ENCODE measurements at places on chromosomes 5 and 9. TPM values are rescaled to one million over a fixed set of nuclear protein-coding genes. Genes with fewer than 3 reads are reported as not detected.
A peak's percentile ranks its signal among the peaks of the same experiment; 100 is the strongest.

GRCh38 chr5:9374025-9374424 is 171.8 kb downstream of the SEMA5A start:
- no peaks in the 10 kb centered on the region for H3K4me1 ChIP-seq
- H3K27ac ChIP-seq: no peak overlapping the region
- H3K27me3 ChIP-seq: no peaks in the 10 kb centered on the region

- peaks cover 4% of the 10 kb centered on the region for H3K4me1 ChIP-seq
- H3K27ac ChIP-seq: no peak overlapping the region
- H3K27me3 ChIP-seq: no peaks in the 10 kb centered on the region
- no peaks in the 10 kb centered on the region for H3K36me3 ChIP-seq
Measured at GRCh38 chr5:50945139-50945538, 278.7 kb downstream of the PARP8 start.

- H3K27ac ChIP-seq: no peak overlapping the region
- no peaks in the 10 kb centered on the region for H3K27me3 ChIP-seq
- no peak overlapping the region for H3K4me3 ChIP-seq
Measured at GRCh38 chr9:95284162-95285080, 33.1 kb downstream of the FANCC start.

GRCh38 chr5:95861221-95861863 is 38.8 kb upstream of the GLRX start:
- H3K27ac ChIP-seq: peak overlapping the region; percentile 27
- H3K36me3 ChIP-seq: no peaks in the 10 kb centered on the region
- no peak overlapping the region for H3K4me3 ChIP-seq
- peaks cover 67% of the 10 kb centered on the region for H3K4me1 ChIP-seq

DNA sequence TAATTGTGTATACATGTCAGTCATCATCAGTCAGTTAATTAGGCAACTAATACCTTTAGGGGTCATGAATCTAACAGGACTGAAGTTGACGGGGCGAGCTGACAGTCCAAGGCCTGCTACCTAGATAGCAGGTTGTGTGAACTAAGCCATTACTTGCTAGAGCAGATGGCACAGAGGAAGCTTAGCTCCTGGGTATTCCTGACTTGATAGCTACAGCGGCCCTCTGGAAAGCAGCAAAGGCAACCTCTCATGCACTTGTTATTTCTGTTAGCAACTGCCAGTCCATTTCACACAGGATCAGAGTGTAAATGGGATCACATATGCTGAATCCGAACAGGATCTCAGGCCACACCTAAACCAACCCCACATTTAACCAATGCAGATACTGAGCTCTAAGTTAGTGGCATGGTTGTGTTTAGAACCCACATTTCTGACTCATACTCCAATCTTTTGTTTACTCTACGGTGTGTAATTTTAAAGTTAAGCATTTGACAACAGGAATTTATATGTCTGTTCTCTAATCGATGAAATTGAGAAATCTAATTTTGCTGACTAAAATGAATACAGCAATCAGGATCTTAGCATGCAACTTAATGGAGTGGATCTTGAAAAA is 521.3 kb upstream of the ZNF608 start:
- H3K27ac ChIP-seq: no peak overlapping the region
- H3K4me1 ChIP-seq: no peaks in the 10 kb centered on the region
- no peaks in the 10 kb centered on the region for H3K36me3 ChIP-seq
- H3K4me3 ChIP-seq: no peak overlapping the region
- no peaks in the 10 kb centered on the region for H3K27me3 ChIP-seq
- DNase-seq: no peak

GRCh38 chr9:124000161-124000783 is 11.3 kb upstream of the LHX2 start:
- peaks cover 71% of the 10 kb centered on the region for H3K27me3 ChIP-seq
- H3K4me3 ChIP-seq: no peak overlapping the region
- H3K27ac ChIP-seq: no peak overlapping the region

DNA sequence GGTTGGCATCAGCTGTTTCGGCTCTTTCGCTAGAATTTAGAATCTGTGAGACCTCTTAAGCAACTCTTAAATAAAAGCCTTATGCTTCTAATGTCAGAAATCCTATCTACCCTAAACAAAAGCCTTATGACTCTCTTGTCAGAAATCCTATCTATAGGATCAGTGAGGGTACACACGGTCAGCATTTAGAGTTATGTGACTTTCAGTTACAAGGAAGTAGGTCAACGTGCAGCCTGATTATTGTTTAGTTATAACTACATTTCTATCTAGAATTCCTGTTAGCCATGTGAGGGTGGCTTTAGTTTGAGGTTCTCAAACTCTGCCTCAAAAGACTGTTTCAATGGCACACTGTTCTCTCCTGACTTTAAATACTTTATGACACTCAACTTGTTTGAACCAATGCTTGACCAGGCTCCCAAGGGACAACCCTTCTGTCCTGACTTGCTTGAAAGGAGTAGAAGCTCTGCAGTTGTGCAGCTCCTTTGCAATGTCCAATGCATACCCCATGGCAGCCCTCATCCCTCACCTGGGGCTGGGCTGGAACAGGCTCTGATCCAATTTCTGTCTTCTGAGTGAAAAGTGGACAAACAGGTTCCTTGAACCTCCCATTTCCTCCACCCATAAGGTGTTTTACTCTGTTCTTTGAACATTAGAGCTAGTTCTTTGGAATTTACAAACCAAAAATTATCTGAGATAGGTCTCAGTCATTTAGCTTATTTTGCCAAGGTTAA is 251.6 kb upstream of the PIK3R1 start:
- no peaks in the 10 kb centered on the region for H3K27me3 ChIP-seq
- no peaks in the 10 kb centered on the region for H3K36me3 ChIP-seq
- no peak overlapping the region for H3K27ac ChIP-seq
- DNase-seq: peak; percentile 43
- no peak overlapping the region for H3K4me3 ChIP-seq

DNA sequence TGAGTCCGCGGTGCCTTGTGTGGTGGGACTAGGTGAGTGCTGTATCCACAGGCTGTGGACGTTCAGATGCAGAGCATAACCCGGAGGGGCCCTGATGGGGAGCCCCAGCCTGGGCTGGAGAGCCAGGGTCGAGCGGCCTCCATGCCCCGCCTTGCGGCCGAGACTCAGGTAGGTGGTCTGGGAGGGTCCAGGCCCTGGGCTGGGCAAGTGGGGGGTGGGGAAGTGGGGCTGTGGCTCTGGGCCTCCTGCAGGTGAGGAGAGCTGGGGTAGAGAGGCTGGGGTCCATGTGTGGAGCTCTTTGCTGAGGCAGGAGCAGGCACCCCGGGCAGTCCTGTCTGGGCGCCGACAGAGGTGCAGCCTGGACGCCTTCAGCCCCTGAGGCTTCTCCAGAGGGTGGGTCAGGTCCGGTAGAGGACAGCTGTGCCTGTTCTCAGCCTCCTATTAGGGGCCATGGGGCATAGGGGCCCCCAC is 241.1 kb downstream of the CACNA1B start:
- no peak overlapping the region for H3K27ac ChIP-seq
- no peaks in the 10 kb centered on the region for H3K36me3 ChIP-seq
- no peaks in the 10 kb centered on the region for H3K27me3 ChIP-seq
- DNase-seq: no peak
- H3K4me1 ChIP-seq: no peaks in the 10 kb centered on the region

- H3K27ac ChIP-seq: no peak overlapping the region
- H3K4me3 ChIP-seq: no peak overlapping the region
- no peaks in the 10 kb centered on the region for H3K36me3 ChIP-seq
- no peak for DNase-seq
- no peaks in the 10 kb centered on the region for H3K27me3 ChIP-seq
- peaks cover 21% of the 10 kb centered on the region for H3K4me1 ChIP-seq
Measured at GRCh38 chr5:159911349-159911748, 4.9 kb upstream of the ADRA1B start.

DNA sequence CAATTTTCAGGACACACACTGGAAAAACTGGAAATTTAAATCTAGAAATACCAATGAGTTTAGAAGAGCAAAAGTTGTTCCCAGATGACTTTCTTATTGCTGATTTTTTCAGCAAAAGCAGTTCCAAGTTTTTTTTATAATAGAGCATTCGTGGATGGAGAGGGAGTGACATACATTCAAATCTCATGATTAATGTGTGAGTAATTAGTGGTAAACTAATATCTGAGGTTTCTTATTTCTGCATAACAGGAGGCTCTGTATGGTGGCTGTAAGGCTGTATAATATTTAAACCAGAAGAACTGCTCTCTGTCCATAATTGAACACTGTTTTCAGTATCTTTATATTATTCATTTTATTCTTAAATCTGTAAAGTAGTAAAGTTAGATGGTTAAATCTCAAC is 25.8 kb downstream of the LYSMD3 start:
- no peak overlapping the region for H3K4me3 ChIP-seq
- no peak for DNase-seq
- no peaks in the 10 kb centered on the region for H3K4me1 ChIP-seq
- no peaks in the 10 kb centered on the region for H3K36me3 ChIP-seq
- H3K27me3 ChIP-seq: no peaks in the 10 kb centered on the region

GRCh38 chr9:108423433-108423832 is 432.4 kb downstream of the ACTL7B start:
- H3K4me3 ChIP-seq: no peak overlapping the region
- H3K27ac ChIP-seq: no peak overlapping the region
- no peak for DNase-seq
- no peaks in the 10 kb centered on the region for H3K36me3 ChIP-seq

- no peaks in the 10 kb centered on the region for H3K27me3 ChIP-seq
- no peak overlapping the region for H3K27ac ChIP-seq
- H3K36me3 ChIP-seq: no peaks in the 10 kb centered on the region
- DNase-seq: no peak
Measured at GRCh38 chr5:171891595-171891994, 106.0 kb downstream of the SMIM23 start.

DNA sequence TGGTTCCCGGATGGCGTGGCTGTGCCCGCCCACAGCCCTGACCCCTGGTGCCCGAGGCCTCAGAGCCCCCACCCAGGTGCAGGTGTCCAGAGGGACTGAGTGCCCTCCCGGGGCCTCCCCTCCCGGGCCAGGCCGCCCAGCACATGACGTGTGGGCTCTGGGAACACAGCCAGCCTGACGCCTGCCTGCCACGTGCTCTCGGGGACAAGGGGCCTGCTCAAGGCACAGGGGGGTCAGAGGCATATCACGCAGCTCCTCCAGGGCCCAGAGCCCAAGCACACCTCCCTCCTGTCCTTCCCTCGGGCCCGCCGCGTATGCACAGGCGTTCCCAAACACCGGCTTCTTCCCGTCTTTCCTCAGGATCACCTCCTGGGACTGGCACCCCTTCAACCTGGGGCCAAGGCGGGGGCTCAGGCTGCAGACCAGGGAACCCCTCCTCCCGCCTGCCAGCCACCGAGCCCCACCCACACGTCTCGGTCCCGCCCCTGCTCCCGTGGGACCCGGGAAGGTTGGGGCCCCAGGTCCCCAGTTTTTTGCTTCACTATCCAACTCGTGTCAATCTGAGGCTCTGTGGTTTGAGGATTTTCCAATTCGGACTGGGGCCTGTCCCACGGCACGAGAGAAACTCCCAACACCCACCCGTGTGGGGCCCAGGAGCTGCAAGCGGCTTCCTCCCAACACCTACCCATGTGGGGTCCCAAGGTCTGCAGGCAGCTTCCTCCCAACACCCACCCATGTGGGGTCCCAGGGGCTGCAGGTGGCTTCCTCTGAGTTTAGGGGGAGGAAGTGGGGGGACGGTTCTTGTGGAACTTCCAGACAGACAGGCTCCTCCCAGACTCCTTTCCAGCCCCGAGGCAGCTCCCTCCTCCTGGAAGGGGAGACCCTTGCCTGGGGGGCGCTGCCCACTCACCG is 1.5 kb downstream of the LCN10 start:
- peak; percentile 86 for DNase-seq
- peaks cover 24% of the 10 kb centered on the region for H3K4me1 ChIP-seq
- no peak overlapping the region for H3K4me3 ChIP-seq
- no peaks in the 10 kb centered on the region for H3K27me3 ChIP-seq

DNA sequence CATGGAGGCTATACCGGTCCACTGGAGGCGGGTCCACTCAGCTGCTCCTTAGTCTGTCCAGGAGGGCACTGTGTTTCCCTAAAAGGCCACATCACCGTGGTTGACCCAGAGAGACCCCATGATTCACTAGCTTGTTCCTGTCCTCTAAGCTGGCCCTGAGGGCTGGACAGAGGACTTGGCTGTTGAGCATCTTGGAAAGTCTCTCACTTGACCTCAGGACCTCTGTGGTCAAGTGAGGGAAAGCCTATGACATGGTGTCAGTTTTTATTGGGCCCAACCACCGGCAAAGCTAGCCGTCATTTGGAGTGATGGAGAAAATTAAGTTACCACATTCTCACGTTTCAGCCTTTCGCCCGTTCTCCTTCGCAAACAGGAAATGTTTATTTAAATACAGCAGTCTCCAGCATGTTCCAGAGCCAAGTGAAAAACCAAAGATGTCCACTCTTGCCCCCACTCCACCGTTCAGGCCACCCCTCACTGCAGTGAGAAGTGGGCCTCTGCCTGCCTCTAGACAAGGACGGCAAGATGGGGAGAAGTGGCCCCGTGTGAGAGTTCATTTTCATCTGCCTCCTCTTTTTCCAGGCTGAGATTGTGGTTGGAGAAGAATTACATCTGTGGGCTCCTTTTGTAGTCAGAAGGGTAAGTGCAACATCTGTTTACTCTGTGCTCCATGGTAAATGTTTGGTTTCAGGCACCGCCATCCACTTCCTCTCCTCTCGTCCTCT is 4.4 kb downstream of the SLIT3 start:
- peak overlapping the region; percentile 37 for H3K27ac ChIP-seq
- H3K4me1 ChIP-seq: no peaks in the 10 kb centered on the region
- no peak for DNase-seq

DNA sequence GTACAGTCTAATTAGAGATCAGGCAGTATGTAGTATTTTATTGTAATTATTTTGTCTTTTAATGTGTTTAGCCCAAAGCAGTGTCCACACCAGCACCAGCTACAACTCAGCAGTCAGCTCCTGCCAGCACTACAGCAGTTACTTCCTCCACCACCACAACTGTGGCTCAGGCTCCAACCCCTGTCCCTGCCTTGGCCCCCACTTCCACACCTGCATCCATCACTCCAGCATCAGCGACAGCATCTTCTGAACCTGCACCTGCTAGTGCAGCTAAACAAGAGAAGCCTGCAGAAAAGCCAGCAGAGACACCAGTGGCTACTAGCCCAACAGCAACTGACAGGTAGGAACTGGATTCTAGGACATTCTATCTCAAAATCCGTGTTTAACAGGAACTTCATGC is 23.2 kb downstream of the RAD23B start:
- H3K36me3 ChIP-seq: peaks cover 10% of the 10 kb centered on the region
- H3K27me3 ChIP-seq: no peaks in the 10 kb centered on the region
- H3K4me1 ChIP-seq: no peaks in the 10 kb centered on the region
- no peak overlapping the region for H3K4me3 ChIP-seq
- no peak overlapping the region for H3K27ac ChIP-seq

GRCh38 chr9:82170866-82171265 is 182.3 kb downstream of the SPATA31D1 start:
- no peaks in the 10 kb centered on the region for H3K27me3 ChIP-seq
- H3K4me3 ChIP-seq: no peak overlapping the region
- no peak overlapping the region for H3K27ac ChIP-seq
- no peak for DNase-seq
- no peaks in the 10 kb centered on the region for H3K36me3 ChIP-seq
- no peaks in the 10 kb centered on the region for H3K4me1 ChIP-seq

GRCh38 chr9:37978481-37978864 is 74.5 kb upstream of the SLC25A51 start:
- H3K27me3 ChIP-seq: no peaks in the 10 kb centered on the region
- H3K36me3 ChIP-seq: no peaks in the 10 kb centered on the region
- no peaks in the 10 kb centered on the region for H3K4me1 ChIP-seq
- DNase-seq: no peak
- no peak overlapping the region for H3K27ac ChIP-seq
- no peak overlapping the region for H3K4me3 ChIP-seq

Gene NIM1K
- total RNA-seq: 0.50 TPM

Gene CEL
- 0.46 TPM for total RNA-seq

Gene ASS1
- total RNA-seq: 123 TPM

Gene CTSV
- total RNA-seq: 0.89 TPM

Gene FAT2
- total RNA-seq: not detected
